ENCODE measurements at places on chromosomes 7 and 10.

DNA sequence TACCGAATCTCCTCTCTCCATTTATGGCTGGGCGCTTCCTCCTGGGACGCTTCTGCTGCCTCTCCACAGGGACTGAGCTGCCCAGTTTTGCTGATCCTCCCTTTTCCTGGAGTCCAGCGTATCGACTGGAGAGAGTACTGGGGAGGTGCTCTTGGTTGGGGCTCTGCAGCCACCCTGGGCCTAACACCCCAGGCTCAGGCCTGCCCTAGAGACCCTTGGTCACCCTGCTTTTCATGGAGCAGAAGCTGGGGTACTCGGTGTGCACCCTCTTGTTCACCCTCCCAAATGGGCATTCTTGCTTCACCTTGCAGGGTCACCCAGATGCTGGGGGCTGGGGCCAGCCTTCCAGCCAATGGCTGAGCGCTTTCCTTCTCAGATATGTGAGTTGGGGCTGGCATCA, 88.8 kb upstream of the RET start:
- no peak for DNase-seq

- peak; percentile 41 for DNase-seq
Observed at GRCh38 chr7:25894902-25895791, 256.9 kb upstream of the NFE2L3 start.

DNA sequence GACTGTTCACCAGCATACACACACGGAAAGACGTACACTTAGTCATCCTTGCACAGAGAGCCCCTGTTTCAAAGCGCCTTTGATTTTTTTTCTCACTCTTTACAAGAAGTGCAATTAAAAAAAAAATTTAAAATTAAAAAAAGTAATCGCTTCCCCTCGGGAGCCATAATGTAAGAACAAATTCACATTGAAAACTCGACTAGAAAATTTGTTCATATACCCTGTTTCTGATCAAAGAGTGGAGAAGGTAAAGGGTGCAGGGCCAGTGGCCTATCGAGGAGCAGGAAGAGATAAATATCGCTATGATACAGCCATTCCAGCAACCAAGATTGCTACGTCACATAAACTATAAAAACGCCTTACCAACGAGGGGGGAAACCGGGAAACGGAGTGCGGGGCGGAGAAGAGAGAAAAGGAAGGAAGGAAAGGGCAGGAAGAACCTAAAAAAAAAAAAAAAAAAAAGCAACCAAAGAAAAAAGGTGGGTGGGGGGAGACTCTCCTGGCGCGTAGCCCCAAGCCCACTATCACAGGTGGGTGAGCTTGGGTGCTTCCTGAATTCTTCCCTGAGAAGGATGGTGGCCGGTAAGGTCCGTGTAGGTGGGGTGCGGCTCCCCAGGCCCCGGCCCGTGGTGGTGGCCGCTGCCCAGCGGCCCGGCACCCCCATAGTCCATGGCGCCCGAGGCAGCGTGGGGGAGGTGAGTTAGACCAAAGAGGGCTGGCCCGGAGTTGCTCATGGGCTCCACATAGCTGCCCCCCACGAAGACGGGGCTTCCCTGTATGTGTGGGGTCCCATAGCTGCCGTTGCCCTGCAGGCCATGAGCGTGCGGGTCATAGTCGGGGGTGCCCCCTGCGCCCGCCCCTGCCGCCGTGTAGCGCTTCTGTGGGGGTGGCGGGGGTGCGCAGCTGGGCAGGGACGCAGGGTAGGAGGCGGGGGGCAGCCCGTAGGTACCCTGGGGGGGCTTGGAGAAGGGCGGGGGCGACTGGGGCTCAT, 5.2 kb upstream of the HOXA2 start:
- DNase-seq: no peak

DNA sequence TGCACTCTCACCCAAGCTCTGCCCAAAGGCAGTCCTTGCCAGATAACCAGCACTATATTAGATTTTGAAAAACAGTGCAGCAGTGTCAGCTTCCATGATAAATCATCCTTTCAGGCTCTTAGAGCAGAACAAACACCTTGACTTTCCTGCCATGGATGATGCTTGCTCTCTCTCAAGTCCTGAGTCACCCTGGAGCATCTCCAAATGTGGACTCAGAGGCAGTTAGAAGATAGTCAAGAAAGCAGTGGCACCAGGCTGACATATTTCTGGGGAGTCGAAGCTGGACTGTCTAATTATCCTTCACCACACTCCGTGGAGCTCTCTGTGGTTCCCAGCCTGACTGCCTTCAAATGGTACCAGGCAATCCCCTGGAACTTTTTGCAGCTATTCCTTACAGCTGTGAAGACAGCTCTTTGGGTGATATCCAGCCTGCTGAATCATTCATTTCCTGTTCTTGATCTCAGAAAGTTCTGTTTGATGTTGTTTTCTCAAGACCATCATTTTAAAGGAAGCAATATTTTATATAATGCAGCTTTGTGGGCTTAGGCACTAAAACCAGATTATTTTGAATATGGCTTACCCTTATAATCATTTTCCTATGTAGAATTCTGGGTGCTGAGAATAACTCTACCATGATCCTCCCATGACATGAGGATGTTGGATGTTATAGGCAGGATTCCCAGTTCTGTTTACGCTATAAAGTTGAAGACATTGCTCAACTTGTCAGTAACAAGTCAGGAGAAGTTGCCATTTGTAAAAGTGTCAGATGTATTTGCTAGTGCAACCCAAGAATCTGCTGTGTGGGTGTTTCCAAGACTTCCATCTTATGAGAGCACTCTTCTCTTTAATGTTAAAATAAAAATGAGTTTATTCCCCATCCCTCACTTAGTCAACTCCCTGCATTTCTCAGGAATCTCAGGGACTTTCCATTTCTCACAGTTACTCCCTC, 233.8 kb downstream of the C7orf25 start:
- no peak for DNase-seq

GRCh38 chr7:79175374-79175773, 278.1 kb downstream of the MAGI2 start:
- DNase-seq: no peak
